ENCODE measurements at places on chromosomes 11 and 22. TPM values are rescaled to one million over a fixed set of nuclear protein-coding genes. Genes with fewer than 3 reads are reported as not detected.

DNA sequence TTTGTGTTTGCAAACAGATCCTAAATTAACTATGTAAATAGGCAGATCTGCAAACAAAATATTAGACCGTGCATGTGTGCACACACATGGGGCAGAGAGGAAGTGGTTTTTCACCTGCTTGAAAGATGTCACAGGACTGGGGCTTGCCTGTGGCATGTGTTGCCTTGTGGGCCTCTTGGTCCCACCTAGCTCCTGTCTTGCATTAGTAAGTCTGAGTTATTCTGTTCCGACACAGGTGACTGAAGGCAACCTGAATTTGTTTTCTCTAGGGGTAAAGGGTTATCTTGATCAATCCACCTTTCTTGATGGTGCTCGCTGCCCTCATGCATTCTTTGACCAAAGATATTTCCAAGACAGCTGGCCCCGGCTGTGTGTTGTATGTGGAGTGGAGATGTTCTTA, 667.5 kb downstream of the NTM start:
- no peak for DNase-seq

GRCh38 chr11:121451986-121452608, at the start of gene SORL1:
TSS of gene SORL1 (plus strand) at chr11:121452314. CDS start at chr11:121452332, 18 bp downstream.
- DNase-seq = no peak

SEC14L2 gene
- 2.1 TPM for polyA plus RNA-seq

FOLR3 gene
- 0.65 TPM for polyA plus RNA-seq

CCDC134 gene
- polyA plus RNA-seq = 9.4 TPM

DNA sequence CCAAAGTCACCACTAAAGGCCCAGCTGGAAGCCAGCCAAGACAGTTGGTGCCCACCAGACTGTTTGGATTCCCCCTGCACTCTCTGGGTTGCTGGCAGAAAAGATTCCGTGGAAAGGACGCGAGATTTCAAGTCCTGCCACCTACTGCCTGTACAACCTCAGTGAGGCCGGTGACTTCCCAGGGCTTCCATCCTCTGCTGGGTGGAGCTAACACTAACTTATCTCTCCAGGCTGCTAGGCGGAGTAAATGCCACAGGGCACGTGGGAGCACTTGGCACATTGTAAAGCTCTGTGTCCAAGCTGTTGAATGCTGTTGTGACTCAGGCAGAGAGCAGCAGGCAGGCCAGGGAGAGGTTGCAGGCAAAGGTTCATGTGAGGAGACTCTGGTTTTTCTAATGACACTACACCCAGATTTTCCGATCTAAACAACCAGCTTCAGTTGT, 50.9 kb upstream of the CDON start:
- DNase-seq = no peak

DNA sequence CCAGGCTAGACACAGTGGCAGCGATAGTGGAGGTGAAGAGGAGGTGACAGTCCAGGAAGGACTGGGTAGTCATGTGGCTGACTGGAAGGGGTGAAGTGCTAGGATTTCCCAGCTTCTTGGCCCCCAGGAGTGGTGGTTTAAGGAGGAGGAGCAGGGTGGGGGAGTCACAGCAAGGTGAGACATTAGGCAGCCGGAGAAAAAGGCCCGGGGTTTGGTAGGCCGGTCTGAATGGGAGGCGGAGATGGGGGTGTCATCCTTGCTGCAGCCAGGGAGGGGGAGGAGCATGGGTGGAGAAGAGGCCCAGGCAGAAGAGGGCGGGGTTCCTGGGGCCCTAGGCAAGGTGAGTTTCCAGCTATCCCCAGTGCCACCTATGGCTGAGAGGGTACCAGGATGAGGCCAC, 6.1 kb downstream of the SIPA1 start:
- no peak for DNase-seq

SGSM1 gene
- 0.09 TPM for polyA plus RNA-seq

DNA sequence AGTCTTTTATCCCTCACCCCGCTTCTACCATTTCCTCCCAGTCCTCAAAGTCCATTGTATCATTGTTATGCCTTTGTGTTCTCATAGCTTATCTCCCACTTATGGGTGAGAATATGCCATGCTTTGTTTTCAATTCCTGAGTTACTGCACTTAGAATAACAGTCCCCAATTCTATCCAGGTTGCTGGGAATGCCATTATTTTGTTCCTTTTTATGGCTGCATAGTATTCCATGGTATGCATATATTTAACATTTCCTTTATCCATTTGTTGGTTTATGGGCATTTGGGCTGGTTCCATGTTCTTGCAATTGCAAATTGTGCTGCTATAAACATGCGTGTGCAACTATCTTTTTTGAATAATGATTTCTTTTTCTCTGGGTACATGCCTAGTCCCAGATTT, 114.9 kb downstream of the VPREB1 start:
- no peak for DNase-seq

DNA sequence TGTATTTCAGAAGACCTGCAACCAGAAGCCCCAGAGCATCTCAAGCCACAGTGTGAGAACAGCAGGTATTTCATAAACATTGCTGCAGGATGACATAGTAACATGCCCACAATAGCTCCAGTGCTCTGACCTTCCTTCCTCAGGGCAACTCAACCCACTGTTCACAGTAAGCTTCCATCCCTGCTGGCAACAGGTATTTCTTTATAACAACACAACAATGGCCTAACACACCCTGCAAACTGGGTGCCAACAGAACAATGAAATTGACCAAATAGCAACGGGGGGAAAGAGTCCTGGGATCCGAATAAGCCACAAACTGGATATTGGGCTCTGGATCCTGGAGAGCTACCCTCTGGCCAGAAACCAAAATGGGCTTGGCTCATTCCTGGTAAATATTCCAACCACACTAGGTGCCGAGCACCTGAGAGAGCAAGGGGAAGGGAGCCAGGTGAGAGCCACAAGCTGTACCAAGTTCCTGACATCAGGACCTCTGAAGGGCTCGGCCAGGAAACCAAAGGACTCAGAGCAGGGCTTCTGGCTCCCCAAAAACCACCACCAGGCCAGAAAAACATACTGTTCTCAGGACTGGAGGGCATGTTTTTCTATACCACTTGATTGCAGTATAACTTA, 99.5 kb downstream of the MICAL3 start:
- no peak for DNase-seq

- DNase-seq = no peak
These were observed 974.6 kb upstream of the RAG2 start for GRCh38 chr11:37572491-37573171.

PATE4 gene
- not detected for polyA plus RNA-seq

DNA sequence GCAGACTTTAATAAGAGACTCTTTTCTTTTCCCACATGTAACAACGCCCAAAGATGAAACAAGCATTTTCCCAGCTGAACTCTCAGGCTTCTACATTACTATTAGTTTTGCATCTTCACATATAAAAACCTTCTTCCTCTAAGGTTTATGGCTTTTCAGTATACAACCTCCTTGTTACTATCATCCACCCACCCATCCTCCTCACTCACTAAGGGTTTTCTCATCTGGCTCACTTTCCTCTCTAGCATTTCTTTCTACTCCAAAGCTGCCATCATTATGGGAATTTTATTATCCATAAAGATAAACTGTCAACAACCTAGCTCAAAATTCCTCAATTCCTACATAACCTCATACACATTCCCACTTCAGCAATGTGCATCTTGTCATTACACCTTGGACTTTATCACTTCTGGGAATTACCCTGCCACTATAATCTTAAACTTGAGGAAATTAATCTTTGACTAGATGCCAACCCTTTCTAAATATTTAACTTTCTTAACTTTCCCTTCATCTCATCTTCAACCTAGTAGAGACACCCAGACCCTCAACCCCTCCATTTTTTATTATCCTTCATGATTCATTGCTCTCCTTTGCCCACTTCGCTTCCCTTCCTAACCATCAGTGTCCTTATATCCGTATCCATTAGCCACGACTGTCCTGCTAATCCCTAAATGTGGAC, 30.9 kb downstream of the MTMR2 start:
- DNase-seq = no peak

DNA sequence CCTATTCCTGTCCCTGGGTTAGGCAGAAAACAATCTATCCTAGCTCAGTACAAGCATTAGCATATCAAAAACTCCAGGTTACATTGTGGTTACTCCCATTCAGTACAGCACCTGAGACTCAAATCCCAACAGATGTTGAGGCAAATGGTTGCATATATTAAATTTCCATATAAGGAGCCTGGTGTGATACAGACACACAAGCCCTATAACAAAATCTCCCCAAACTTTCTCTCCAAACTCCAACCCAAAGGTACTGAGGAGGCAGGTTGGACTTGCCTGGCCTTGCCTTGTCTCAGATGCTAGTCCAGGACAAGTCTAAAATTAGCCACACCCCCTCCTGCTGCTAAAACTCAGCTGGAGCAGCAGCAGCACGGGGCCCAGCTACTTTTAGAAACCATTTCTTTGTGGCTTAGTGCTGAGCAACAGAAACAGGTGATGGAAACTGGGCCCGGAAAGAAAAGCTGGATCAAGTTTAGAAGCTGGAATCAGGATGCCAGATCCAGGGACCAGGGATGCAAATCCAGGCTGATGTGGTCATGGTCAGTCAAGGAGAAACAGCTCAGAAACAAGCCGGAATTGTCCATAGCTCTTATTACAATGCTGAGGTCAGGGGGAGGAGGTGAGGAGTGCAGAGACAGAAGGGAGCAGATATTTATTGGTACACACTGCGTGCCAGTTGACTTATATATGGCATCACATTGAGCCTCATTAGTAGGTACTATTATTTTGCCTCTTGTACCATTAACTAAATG, 73.7 kb upstream of the AMOTL1 start:
- no peak for DNase-seq

- no peak for DNase-seq
These were observed 141.7 kb upstream of the GRIA4 start for GRCh38 chr11:105468154-105468553.

GRCh38 chr11:130315354-130315970, 745 bp upstream of the ZBTB44 start:
- DNase-seq = no peak

DNA sequence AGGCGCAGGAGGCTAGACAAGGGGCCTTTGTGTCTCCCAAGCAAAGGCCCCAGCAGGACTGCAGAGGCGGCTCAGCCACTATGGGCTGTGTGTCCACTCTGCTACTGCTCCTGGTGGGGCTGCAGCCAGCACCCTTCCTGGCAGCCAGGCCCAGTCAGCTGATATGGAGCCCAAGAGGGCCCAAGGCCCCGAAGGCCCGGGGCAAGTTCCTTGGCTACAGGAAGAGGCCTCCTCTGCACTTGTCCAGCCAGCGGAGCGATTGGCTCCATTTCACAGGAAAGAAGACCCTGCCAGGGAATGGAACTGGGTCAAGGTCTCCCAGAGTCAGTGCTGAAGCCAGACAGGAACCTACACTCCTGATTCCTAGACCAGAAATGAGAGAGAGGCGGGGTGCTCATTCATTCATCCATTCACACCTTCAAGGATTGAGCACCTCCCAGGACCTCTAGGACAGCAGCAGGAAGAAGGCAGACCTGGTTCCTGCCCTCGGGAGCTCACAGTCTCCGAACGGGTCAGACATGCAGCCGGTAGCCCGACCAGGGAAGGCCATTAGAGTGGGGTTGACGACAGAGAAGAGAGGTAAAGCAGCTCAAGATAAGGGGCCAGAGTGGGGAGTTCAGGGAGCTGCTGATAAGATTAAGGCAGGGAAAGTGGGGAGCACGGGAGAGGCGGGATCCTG, 811 bp upstream of the P2RY2 start:
- DNase-seq = no peak

SFI1 gene
- 9.6 TPM for polyA plus RNA-seq

CARD16 gene
- 5.3 TPM for polyA plus RNA-seq

PGA5 gene
- polyA plus RNA-seq = 1.7 TPM

- DNase-seq = no peak
These were observed 6.3 kb upstream of the KCNJ5 start for GRCh38 chr11:128884703-128885338.

MS4A8 gene
- polyA plus RNA-seq = 8.0 TPM

DNA sequence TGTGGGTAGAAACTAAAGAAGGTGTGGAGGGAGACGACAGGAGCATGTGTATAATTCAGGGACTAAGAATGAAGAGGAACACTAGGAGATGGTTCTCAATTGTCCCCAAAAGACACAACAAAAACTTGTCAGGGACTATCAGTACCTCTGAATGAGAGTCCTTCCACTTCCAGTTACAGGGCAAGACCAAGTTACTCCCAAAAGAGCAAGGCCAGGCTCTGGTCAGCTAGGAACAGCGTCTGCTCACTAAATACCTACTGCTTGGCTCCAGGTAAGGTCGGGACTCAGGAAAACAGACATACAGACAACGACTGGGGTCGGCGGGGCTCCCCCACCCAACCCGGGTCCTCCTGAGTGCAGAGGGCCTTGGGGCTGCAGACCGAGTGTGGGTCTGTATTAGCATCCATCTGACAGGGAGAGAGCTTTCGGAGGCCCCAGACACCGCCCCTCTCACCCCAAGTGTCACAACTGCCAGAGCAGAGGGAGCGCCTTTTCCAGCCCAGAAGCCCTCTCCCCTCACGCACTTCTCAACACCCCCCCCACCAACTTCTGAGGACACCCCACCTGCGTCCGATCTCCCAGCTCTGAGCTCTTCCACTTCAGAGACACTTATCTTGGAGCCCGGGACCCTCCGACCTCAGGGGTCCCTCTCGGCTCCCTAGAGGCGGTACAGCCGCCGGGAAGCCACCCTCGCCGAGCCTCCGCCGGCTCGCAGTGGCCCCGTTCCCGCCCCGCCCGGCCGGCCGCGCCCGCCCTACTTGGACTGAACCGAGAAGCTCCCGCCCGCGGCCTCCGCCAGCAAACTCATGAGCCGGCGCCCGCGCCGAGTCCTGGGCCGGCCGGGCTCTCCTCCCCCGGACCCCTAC, 522 bp downstream of the RHOG start:
- no peak for DNase-seq

GRCh38 chr11:13318498-13319295, 41.1 kb downstream of the BMAL1 start:
- no peak for DNase-seq

DNA sequence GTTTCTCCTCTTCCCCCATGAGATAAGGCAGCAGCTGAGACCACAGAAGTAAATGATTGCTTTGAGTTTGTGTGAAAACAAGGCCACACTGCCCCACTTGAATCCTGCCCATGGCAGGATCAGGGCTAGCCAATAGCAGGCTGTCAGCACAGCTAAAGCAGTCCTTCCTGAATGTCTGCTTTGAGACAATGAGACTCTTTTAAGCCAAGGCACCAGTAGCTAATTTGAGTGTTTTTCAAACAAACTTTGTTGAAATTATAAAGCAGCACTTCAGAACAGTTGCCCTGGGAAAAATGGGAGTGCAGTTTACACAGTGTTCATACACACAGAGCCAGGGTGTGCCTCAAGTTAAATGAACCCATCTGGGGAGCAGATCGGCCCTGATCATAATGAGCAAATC, 103.5 kb upstream of the OR5AK2 start:
- no peak for DNase-seq

DNA sequence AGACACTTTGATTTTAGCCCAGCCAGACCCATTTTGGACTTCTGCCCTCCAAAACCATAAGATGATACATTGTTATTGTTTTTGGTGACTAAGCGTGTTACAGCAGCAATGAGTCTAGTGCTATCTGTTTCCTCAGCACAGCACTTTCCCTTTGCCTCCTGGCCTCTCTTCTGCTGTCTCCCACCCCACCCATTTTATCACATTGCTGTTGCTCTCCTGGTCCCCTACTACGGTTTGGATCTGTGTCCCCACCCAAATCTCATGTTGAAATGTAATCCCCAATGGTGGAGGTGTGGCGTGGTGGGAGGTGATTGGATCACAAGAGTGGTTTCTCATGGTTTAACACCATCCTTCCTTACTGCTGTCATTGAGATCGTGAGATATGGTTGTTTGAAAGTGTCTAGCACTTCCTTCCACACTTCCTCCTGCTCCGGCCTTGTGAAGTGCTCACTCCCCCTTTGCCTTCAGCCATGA, 59.8 kb upstream of the CD82 start:
- DNase-seq = no peak

Measured in forelimb muscle (tissue), 1 donor.